Natural killer cell (primary cell): ENCODE measurements at places on chromosomes 1 and 21.

GRCh38 chr1:70458131-70458530 lies 47.1 kb downstream of the CTH start:
- DNase-seq = no peak

DNA sequence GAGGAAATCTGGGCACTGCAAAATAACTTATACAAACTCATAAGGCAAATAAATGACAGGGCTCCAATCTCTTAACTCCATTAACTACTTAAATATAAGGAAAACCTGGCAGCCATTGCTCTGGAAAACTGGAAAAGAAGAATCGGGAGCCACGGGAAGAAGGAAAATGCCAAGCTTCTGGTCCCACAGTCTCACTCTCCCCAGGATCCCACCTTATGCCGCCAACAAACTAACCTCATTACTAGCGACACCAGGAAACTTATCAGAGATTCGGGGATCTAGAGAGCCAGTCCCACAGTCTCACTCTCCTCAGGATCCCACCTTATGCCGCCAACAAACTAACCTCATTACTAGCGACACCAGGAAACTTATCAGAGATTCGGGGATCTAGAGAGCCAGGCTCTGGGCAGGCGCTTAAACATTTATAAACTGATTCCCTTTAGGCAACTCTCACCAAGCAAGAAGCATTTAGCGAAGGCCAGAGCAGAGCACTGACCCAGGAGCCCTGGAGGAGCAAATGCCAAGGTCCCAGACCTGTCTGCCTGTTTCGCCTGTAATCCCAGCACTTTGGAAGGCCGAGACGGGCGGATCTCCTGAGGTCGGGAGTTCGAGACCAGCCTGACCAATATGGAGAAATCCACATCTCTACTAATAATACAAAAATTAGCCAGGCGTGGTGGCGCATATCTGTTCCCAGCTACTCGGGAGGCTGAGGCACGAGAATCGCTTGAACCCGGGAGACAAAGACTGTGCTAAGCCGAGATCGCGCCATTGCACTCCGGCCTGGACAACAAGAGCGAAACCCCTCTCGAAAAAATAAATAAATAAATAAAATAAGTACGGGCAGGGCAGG lies 720 bp downstream of the PSMB2 start:
- no peak for DNase-seq

DNA sequence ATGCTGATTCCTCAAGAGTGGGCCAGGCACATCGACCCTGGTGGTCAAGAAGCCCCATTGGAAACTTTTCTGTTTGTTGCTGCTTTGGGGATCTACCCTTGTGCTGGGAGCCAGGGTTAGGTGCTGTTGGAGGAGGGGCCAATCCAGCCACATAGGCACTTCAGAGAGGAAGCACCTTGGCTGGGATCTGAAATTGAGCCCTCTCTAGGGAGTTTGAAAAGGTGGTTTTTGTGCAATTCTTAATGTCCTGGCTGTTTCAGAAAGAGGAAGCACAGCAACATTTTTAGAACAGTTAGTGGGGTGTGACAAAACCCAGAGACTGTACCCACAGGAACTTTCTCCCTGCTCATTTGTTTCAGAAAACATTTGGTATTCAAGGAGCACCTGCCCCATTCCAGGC lies 17.2 kb upstream of the BEND5 start:
- no peak for DNase-seq

GRCh38 chr1:177944016-177944949 lies 25.6 kb downstream of the SEC16B start:
- no peak for DNase-seq

DNA sequence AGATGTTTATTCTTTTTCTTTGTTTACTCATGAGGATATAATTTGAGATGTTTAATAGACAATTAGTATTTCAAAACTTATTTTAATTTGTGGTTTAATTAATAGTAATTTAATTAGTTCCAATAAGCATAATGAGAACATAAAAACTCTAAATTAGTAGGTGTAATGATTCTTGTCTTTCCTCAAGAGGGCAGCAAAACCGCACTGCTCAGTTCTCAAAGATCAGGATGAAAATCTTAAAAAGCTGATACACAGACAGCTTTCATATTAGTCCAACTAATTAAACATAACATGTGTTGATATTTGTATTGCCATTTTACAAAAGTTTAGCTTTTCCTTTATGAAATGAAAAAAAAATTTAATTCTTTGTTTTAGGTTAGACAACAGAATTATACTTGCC lies 106.7 kb upstream of the C21orf91 start:
- DNase-seq = no peak

DNA sequence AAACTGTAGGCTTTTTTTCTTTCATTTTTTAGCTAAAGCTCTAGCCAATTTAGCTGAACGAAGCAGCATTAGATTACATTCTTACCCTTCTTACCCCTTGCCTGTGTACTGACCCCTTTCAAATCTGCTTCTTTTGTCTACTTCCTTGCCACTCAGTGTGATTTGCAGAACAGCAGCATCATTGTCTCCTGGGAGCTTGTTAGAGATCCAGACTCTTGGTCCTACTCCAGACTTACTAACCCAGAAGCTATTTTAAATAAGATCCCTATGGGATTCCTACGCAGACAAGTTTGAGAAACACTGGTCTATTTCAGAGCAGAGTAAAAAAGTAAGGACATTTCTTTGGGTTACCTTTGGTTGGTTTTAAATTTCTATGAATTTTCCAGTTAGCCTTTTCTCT lies 13.8 kb downstream of the LRRC39 start:
- no peak for DNase-seq

GRCh38 chr1:167453123-167453522 lies 65.2 kb downstream of the CD247 start:
- peak; percentile 59 for DNase-seq

DNA sequence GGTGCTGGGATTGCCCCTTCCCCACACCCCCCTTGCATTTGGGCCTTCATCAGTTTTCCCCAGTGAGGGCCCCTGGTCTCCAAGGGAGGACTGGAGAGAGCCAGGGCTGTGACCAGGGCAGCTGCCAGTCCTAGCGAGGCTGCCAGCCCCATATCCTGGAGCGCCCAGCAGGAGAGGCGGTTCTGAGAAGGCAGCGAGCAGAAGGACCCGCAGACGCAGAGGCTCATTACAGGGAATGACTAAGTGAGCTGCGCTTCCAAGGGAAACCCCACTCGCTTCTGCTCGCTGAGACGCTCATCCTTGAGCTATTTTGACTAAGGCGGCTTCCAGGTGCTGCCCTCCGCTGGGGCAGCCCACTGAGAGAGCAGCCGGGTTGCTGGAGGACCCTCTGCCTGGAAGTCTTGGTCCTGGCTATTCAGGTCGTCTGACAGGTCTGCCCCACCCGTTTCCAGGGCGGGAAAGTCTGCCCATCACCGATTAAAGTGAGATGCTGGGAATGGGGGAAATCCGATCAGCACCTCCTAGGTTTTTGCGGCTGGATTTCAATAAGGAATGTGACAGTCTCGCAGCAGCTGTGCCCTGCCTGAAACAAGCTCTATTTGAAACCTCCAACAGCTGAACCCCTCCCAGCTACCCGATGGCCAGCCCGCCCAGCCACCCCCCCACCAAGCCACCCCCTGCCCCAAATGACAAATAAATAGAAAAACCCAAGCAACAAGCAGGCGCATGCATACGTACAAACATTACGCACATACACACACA lies 2.8 kb downstream of the KCNN3 start:
- no peak for DNase-seq

DNA sequence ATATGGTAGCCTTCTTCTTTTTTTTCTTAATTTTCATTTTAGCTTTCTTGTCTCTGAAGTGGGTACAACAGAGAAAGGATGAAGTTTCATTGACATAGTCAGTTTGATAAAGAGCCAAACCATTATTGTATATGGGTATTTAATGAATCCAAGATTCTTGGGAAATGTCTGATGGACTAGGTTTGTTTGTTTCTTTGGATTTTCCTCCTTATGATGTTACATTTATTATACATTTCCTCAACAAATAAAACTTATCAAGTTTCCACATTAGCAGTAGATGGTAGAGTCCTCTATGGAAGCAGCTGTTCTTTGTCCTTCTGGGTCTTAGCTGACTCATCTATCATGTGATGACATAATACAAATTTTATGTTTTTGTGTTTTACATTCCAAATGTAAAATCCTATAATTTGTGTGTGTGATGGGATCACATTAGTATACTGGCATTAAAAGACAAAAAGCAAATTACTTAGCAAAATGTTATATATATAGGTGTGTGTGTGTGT lies 6.0 kb downstream of the COL24A1 start:
- DNase-seq = no peak

DNA sequence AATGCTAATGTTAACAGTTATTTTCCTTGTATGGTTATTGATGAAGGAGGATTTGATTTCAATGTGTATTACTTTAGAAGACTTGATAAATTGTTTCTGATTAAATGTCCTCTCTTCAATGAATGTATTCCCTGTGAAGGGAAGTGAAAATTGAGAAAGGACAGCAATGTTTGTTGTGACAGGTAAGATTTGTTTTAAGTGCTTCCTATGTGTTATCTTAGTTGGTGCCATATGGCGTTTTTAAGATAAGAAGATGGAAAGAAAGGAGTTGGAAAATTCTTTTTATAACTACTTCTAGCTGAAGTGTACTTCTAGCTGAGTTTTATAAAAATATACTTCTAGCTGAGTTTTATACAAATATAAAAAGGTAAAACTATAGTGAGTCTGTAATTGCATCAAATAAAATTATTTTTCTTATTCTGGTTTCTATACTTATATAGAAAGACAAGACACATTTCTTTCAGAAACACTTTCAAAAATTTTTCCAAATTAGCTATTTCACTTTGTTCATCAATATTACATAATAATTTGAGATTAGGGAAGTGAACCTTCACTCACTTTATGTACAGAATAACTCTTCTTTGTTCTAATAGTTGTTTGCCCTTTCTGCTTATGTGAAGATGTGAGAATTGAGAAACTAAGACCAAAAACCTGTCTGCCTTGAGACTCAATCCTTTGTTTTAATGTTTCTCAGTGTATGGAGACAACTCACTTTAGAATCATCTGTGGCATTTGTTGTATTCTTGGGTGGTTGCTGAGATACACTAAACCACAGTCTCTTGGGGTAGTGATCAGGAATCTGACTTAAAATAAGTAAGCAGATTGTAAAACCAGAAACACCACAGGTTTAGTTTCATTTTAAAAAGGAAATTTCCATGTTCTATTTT lies 382.9 kb upstream of the B3GALT2 start:
- DNase-seq = peak; percentile 50

DNA sequence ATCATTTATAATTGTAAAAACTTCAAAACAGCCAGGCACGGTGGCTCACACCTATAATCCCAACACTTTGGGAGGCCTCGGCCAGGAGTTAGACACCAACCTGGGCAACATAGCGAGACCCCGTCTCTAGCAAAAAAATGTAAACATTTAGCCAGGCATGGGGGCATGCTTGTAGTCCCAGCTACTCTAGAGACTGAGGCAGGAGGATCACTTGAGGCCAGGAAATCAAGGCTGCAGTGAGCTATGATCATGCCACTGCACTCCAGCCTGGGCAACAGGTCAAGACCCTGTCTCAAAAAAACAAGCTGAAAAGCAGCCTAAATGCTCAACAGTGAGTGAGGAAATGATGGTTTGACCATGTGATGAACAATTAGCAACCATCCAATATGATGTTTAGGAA lies 7.3 kb downstream of the C1orf167 start:
- DNase-seq = no peak

GRCh38 chr1:116203181-116203723 lies 92.1 kb downstream of the MAB21L3 start:
- DNase-seq = no peak

DNA sequence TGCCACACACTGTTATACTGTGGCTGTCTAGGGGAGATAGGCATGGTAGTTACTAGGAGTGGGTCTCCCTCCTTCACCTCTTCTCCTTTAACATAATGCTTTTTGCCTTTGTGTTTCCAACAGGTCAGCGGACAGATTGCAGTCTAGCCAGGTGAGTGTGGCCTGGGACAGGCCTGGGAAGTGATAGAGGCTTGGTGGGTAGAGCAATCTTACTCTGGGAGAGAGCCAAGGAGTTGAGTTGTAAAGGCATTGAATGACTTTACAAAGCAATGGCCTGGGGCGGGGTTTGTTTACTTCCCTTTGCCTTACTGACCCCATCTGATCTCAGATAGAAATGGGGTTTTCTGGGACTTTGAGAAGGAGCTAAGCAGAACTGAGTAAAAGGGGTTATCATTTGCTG lies 51.0 kb upstream of the IKBKE start:
- DNase-seq = no peak
